Fibroblast of skin of back (primary cell): ENCODE measurements at places on chromosomes 11 and 22.

GRCh38 chr11:76064192-76064591 lies 142.1 kb downstream of the WNT11 start:
- DNase-seq: no peak

DNA sequence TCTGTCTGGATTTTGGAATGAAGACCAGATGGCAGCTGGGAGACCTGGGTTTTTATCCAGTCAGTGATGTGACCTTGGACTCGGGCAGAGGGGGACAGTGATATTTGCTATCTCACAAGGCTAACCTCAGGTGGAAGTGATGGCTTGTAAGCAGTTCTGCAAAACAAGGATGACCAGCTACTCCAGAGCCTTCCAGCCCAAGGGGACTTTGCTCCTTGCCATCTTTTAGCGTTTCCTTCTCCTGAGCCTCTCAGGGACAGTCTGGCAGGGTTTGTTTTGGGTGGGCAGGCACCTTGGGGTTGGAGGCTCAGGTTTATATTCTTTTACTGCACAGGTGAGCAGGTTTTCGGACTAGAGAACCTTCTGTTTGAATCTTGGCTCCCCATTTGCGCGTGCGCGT lies 9.5 kb upstream of the OSBP2 start:
- DNase-seq: no peak

- peak; percentile 54 for DNase-seq
These were observed 134.0 kb downstream of the NTM start for GRCh38 chr11:131504199-131504949.

- DNase-seq: no peak
These were observed 109.7 kb upstream of the CLPB start for GRCh38 chr11:72543849-72544542.

- no peak for DNase-seq
These were observed 31.1 kb downstream of the FAM83F start for GRCh38 chr22:40025856-40026255.

DNA sequence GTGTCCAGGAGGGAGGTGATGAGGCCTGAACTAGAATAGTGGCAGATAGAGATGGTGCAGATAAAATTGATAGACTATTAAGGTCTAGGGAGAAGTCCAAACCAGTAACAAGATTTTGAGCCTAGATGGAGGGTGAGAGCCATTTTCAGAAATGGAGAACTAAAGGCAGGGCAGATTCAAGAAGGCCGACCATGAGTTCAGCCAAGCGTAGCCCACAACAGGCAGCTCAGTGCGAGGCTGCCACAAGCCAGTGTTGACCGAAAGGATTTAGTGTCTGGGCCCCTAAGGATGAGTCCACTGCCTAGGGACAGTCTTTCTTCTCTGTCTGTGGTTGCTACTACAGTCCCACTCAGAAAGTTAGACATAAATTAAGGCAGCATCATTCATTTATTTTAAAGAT lies 51.7 kb downstream of the PPP2R1B start:
- DNase-seq: no peak

DNA sequence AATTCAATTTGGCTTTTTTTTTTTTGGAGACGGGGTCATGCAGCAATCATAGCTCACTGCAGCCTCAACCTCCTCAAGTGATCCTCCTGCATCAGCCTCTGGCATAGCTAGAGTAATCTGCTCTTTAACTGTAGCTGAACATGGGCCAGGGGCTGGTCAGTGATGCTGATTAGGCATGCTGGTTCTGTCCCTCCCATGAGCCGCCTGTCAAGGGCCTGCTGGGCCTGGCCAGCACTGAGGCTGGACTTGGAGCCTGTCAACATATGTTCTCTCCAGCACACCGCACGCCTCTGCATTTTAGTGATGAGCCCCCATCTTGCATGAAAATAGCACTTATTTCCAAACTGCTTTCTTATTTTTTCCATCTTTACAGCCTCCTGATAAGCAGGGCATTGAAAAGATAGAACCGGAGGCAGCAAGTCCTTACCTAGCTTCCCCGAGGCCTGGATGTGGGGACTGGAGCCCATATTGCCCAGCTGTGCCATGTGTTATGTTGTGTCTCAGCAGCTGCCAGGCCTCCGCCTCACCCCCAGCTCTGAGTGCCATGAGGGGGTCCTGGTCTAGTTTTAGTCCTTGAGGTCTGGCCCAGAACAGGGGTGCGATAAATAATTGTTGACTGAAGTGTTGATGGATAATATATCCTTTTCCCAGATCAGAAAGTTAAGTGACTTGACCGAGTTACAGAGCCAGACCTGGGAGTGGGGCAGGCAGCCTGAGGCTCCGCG lies 80.0 kb downstream of the CTTN start:
- no peak for DNase-seq

GRCh38 chr11:78161962-78162371 lies 22.5 kb upstream of the ALG8 start:
- peak; percentile 45 for DNase-seq

DNA sequence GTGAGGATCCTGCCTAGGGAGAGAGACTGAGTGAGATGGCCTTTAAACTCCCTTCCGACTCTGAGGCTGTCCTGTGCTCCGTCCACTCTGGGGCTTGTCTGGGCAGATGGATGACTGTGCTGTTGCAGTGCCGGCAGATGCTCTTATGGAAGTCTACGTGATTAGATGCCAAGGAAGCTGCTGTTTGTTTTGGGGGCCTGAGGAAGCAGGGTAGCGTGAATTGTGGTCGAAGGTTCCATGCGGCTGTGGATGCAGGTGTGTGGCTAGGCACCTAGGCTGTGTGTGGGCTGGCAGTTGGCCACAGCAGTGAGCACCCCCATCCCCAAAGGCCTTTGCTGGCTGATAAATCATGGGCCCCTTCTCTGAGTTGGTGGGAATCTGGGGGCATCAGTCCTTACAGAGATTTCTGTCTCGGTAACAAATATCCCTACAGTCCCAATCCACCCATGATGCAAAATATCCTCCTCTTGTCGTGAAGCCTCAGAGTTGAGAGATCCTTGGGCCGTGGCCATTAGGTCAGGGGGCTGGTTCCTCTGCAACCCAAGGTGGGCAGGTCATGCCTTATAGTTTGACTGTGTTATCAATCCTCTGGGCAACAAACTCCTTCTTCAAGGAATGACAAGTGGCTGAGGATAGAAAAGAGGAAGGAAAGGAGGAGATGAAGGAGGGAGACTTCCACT lies 31.2 kb downstream of the AMPD3 start:
- no peak for DNase-seq

DNA sequence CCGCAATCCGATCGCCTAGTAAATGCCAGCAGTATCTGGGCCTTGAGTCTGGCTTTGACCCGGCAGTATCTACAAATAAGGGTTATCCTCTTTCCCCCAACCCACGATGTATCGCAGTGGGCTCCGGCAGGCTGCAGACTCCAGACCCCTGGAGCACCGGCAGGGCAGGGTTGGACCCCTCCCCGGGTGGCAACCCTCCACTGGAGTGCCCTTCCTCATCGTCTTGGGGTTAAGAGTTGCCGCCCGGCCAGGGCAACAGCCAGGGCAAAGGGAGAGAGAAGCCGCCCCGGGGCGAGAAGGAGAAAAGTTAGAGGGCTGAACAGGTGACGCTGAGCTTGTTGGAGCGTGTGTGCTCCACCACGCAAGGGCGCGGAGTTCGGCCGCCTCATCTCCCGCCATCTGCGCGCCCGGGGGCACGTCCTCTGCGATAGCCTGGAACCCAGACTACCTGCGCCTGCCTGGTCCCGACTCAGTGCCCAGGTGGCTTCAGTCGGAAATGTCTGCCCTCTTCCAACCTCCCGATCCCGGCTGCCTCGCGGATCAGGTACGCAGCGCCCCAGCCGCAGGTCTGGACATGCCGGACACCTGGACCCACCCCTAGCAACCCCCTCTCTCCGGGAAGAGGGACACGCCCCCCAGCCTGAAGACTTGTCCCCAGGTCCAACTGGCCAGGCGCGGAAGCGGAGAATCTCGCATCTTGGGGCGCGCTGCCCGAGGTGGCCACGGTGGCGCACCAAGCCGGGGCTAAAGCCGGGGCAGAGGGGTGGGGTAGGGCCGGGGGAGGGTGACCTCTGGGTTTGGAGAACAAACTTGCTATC lies 1.2 kb downstream of the DSCAML1 start:
- no peak for DNase-seq

DNA sequence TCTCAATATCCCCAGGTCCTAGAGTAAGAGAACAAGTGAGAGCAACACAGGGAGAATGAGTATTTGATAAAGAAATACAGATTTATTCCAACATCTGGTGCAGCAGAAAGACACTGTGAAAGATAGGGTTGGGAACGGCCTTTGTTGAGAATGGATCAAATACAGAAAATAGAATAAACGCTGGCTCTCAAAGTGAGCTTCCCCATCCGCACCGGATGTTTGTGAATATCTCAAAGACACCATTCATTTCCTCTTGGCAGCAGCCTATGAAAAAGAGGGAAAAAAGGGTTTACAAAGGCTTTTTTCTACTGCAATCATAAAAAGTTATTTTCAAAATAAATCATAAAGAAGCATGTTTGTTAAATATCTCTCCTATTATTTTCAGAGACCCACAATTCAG lies 279.3 kb downstream of the CASP12 start:
- no peak for DNase-seq

- DNase-seq: no peak
These were observed 29.4 kb downstream of the SLC1A2 start for GRCh38 chr11:35389897-35390465.

DNA sequence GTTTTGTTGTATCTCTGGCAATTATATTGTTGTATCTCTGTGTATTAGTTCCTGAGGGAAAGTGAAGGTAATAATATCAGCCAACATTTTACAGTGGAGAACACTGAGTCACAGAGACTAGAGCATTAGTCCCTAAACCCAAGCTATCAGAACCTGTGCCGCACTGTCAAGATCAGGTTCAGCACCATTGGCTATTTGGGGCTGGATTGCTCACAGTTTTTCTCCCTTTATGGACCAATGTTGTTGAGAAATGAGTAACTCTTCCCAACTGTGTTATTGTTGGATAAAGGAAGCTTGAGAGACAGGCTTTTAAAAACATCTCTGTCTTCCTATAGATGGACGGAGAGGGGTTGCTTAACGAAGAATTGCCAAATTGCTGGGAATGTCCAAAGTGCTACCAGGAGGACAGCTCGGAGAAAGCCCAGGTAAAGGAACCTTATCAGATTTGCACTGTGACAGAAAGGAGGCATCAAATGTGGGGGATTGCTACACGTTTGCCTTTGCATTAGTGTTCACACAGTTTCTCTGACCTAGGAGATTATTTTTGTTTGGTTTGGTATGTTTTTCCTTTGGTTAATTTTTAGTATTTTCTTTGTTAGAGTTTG lies 18.2 kb upstream of the GRK2 start:
- no peak for DNase-seq

- no peak for DNase-seq
These were observed 1088.9 kb upstream of the TENM4 start for GRCh38 chr11:80529726-80530125.

- DNase-seq: no peak
These were observed 19.7 kb downstream of the SCUBE2 start for GRCh38 chr11:9071692-9072091.

DNA sequence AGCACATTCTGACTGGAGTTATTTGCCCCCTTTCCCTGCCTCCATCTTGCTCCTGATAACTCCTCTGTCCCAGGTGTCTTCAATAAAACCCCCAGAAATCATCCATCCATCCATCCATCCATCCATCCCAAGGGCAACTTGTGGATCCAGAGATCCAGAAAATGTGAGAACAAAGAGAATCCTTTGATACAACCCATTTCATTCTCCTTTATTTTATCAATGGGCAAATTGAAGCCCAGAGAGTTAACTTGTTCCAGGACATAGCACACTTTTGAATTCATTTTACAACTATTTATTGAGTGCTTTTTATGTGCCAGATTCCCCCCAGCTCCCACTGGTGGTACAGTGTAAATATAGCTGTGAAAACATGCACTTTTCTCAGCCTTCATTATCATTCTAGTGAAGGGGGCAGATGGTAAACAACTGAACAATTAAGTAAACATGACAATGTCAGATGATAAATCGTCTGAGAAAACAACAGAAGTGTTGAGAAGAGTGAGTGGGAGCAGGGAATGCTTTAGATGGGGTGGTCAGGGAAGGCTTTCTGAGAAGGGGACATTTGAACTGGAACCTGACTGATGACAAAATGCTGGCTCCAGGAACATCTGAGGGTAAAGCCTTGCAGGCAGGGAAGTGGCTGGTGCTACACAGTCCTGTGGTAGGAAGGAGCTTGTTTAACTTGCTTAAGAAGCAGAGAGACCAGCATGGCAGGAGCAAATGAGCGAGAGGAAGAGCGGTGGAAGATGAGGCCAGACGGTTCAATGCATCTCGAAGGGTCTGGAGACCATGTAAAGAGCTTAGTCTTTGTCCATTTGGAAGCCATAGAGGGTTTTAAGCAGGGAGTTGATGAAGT lies 80.0 kb upstream of the TIMP3 start:
- no peak for DNase-seq

DNA sequence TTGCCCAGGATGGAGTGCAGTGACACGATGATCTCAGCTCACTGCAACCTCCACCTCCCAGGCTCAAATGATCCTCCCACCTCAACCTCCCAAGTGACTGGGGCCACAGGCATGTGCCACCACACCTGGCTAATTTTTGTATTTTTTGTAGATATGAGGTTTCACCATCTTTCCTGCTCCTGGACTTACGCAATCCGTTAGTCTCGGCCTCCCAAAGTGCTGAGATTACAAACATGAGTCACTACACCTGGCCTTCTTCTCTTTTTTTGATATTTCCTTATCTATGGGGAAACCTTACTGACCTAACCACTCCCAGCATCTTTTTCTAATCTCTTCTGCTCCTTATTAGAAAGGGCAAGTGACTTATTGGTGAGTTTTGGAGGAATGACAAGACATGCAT lies 121.7 kb upstream of the CHORDC1 start:
- DNase-seq: no peak

DNA sequence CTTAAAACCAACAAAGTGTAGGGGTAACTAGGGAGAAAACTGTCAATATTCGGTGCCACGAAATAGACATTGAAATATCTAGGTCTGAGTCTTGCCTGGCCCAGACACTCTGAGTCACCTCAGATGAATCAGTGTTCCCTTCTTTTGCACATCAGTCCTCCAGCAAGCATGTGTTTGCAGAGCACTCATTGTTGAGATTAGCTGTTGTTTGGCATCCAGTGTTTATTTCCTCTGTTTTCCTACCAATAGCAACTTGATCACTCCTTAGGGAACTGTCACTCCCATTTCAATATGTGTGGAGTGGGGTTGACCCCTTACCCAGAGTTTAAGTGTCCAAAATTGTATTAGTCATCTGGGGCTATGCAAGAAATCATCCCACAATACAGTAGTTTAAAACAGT lies 4.7 kb upstream of the ASCC2 start:
- DNase-seq: peak; percentile 85

GRCh38 chr11:36622431-36623136 lies 24.5 kb upstream of the RAG2 start:
- DNase-seq: peak; percentile 48

DNA sequence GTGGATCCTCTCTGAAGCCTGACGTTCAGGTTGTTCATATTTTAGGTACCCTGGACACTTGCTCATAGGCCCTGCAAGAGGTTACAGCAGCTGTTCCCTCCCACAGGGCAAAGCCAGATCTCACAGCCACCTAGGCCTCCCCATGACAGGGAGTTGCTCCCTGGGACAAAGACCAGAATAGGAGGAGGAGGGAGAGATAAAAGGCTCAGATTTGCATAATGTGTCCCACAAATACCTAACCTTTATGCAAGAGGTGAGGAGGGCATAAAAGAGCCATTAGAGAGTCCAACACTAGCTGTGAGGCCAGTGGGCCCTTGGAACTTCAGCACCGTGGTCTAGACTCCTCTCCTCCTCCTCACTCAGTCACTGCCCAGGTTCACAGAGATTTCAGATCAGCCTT lies 33.8 kb downstream of the ZNF280B start:
- no peak for DNase-seq

- DNase-seq: no peak
These were observed 12.5 kb downstream of the TAF1D start for GRCh38 chr11:93728792-93729128.

GRCh38 chr22:42286205-42286604 lies 15.8 kb upstream of the TCF20 start:
- no peak for DNase-seq
